Right hindlimb (tissue), 1 donor: ENCODE measurements at places on chromosomes 11 and 22.
A peak's percentile ranks its signal among the peaks of the same experiment; 100 is the strongest.

GRCh38 chr11:27837895-27838563, 137.8 kb upstream of the BDNF start:
- no peak for DNase-seq

GRCh38 chr11:57649826-57650738, at the start of gene YPEL4:
TSS of gene YPEL4 (minus strand) at chr11:57649912. CDS start at chr11:57647107, 2,805 bp downstream.
- peak; percentile 90 for DNase-seq

DNA sequence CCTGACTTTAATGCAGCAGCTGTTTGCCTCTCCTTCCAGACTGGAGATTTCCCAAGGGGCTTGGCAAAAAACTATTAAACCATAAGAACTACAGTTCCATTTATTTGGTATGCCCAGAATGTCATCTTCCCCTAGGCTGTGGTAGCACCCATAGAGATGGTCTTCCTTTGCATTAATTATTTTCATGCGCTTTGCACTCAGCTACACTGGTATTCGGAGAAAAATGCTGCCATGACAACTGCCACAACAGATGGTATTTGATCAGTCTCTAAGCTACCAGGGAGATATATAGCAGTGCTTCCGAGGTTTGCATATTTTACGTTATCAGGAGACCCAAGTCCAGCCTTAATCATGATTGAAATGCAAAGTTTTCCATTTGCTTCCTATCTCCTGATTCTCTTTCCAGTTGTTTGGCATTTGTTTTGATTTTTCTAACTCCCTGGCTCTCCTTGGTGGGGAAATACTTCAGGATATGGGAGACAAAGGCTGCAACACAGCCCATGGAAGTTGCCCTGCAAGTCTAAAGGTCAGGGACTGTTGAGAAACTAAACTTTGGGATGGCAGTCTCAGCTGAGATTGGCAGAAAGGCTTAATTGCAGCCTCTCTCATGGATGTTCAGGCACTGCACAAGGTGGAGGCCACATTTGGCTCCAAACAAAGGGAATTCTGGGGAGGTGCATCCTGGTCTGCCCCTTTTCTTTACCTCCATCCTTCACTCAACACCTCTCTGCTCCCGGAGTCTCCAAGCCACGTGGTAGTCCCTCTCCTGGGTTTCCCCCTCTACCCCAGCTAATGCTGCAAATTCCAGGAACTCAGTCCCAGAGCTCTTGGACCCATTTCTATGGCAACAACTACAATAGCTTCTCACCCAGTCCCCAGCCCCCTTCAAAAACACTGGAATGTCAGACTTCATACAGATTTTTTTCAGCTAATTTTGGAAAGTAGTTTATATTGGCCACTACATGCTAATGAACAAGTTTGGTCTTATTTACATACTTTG, 151.8 kb downstream of the NAV2 start:
- no peak for DNase-seq

- no peak for DNase-seq
These were observed 7.2 kb upstream of the IL18BP start for GRCh38 chr11:71991494-71991893.

DNA sequence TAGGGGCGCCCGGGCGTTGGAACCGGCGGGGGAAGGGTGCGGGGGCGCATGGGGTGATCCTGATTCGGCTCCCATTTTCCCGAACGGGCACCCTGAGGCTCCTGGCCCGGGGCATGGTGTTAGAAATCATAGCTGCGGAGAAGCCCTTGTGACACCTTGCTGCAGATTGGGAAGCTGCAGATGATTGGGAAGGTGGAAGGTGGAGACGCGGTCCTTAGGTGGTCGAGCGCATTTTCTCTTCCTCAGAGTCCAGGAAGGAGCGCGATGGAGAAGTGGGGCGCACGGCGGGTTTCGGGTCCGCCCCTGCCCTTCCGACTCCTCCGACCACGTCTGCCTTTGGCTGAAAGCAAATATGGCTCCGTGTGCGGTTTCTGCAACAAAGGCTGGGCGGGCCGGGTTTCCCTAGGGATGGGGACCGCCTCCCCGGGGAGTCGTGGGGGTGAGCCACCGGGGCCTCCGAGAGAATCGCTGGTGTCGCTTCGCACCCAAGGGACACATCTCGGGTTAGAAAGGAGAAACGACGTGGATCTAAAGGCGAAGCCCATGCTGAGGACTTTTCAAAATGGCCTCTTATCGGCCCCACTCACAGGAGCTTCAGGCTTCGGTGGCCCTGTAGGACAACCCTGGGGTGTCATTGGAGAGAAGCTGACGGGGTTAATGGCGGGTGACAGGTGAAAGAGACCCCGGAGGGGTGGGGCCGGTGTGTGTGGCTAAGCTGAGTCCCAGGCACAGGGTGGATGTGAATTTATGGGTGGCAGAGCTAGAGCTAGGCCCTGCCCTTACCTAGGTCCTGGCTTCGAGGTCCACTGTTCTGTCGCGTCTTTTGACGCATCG, 707 bp upstream of the FTH1 start:
- DNase-seq: peak; percentile 64

GRCh38 chr11:8243458-8243857, 20.2 kb downstream of the LMO1 start:
- no peak for DNase-seq

DNA sequence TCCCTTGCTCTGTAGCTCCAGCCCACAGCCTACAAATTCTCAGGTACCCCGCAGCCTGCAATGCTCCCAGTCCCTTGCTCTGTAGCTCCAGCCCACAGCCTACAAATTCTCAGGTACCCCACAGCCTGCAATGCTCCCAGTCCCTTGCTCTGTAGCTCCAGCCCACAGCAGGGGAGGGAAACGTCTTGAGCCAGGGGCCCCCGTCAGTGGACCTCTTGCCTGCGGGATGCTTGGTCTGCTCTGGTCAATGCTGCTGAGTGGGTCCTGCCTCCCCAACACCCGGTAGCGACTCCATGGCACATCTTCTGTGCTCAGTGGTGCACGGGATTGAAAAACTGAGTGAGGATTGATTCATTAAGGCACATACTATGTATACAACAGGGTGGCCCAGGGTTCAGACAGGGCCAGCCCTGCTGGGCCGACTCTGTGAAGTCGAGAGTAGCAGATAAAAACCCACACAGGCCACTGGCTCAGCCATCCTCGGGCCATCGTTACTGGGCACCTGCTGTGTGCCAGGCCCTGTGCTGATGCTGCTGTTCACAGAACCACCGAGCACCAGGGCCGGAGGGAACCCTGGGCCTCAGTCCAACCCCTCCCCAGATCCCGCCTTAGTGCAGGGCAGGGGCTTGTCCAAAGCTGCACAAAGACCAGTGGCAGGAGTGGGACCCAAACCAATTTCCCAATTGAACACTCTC, 69.7 kb downstream of the MYO7A start:
- DNase-seq: peak; percentile 7

DNA sequence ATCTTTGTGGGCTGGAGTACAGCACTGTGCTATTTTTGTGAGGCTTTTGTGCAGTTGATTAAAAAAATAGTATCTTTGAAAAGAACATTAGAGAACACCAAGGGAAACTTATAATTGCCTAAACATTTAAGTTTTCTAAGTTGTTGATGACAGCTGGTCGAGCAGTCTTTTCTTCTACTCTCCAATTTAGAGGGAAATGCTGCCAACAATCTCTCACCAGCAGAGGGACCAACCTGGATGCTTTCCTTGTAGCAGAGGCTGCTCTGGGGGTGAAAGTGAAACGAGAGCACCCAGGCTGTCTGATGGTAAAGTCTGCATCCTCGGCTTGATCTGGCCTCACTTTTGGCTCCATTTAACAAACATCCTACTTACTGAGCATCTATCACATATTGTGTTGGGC, 1286.5 kb upstream of the TENM4 start:
- DNase-seq: no peak

- no peak for DNase-seq
These were observed 230.8 kb downstream of the ADAMTS15 start for GRCh38 chr11:130679247-130679646.

GRCh38 chr11:69372589-69373250, 78.8 kb downstream of the MYEOV start:
- DNase-seq: no peak

- no peak for DNase-seq
These were observed 187.7 kb upstream of the E2F8 start for GRCh38 chr11:19428206-19429002.

DNA sequence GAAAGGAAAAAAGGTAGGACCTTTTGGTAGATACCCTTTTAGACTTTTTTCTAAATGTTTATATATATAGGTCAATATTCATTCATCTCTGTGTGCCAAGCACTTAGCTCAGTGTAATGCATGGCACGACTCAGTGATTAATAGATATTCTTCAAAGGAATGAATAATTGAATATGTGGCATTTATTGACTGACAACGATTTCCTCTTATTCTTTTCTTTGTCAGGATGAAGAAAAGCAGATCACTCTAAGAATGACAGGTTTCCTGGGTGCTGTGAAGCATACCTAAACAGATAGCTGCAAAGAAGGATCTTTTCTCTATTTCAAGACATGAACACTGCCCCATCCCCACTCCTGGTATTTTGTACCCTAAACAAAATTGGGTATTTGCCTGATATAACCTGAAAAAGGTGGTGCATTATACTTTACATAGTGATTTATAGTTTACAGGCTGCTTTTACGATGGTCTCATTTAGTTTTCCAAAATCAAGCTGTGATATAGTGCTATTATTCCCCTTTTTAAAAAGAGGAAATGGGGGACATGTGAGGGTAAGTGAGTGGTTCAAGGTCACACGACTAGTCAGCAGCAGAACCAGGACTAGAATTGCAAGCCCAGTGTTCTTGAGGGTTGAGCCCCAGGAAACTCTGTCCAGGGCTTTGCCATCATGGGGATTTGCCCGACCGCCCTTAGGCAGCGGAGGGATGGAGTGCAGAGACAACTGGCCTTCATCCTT, 32.9 kb upstream of the CLMP start:
- no peak for DNase-seq

GRCh38 chr22:44045145-44045544, 21.0 kb downstream of the PARVB start:
- DNase-seq: no peak

DNA sequence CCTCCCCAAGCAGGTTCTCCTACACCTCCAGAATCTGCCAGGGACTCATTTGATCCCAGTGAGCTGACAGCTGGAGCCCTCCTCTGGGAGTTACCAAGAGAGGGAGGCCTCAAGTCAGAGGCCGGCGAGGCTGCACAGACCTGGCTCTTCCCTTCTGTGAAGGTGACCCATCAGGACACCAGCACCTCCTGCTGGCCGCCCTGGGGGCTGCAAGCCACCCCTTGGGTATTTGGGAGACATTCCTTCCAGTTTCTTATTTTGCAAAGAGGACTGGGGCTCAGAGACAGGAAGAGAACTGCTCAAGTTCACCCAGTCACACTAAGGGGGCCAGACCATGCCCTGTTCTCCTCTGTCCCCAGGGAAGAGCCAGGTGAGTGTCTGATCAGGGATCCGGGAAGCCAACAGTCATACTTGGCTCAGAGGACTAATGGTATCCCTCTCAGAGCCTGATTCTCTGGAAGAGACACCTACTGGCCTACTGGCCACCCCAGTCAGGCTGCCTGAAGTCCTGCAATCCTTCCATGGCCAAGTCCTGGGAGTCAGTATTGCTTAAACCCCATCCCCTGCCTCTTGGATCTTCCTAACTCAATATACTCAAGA, 40.5 kb upstream of the RIC3 start:
- DNase-seq: no peak

GRCh38 chr11:113907152-113907551, 2.6 kb downstream of the HTR3B start:
- no peak for DNase-seq

GRCh38 chr11:75814363-75814676, 690 bp upstream of the UVRAG start:
- no peak for DNase-seq

- no peak for DNase-seq
These were observed 197.5 kb downstream of the DBX1 start for GRCh38 chr11:19962801-19963175.

GRCh38 chr11:110198031-110198729, 98.2 kb downstream of the RDX start:
- DNase-seq: no peak

- DNase-seq: no peak
These were observed 260.6 kb downstream of the CNTN5 start for GRCh38 chr11:99281331-99281730.

DNA sequence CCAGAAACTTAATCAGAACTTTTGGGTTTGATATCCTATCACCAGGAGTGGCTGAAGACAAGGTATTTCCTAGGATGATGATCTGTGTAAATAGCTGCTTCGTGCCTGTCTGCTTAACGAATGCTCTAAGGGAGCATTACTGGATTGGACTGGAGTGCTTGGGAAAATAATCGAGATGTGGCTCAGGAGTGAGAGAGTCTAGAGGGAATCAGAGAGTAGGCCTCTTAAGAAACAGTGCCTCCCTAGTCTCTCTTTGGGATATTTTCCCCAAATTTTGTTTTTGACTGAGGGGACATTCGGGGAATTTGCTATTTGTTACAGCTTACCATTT, 2.5 kb downstream of the MAML2 start:
- no peak for DNase-seq

DNA sequence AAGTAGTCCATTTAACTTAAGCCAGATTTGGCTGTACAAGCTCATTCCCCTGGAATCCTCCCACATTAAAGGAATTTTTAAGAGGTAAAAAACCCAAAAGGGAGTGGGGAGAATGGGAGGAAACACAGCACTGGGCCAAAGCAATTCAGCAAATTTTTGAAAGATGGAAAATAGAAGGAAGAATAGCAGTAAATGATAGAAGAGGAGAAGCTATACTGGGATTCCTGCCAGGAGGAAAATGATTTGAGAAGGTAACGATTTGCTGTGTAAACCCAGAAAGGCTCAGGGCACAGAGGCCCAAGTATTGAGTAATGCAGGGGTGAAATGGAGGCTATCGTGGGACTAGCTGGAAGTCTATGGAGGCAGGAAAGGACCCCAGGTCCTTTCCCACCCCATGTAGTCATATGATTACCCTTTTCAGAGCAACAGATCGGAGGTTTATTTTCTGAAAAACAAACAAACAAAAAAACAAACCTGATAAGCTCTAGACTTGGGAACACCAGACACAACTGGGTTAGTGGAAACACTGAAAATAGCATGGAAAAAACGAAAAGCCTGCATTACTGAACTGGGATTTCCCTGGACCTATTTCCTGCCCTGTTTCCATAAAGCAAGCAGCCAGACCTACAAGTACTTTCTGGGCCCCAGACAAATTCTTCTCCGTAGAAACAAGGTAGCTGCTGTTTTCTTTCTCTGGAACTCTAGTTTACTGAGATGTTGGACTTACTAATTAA, 140.0 kb downstream of the SWAP70 start:
- DNase-seq: peak; percentile 67

GRCh38 chr11:77413850-77414460, 59.9 kb downstream of the PAK1 start:
- DNase-seq: no peak

- DNase-seq: peak; percentile 15
These were observed 5.7 kb upstream of the ANO1 start for GRCh38 chr11:70072461-70072860.

DNA sequence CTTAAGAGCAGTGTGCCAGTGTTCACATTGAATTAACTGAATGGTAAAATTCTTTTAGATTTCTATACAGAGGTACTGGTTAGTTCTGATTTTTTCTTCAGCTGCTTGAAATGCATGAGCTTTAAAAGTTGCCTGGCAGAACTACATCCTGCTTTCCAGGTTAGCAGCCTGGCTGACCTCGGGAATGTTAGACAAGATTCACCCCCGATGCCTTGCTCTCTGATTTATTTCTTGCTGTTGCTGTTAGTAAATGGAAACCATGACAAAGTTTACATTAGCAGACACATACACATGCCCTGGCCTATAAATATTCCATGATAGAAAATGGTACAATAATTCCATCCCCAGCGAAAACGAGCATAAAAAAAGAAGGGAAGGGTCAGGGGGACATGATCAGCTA, 47.0 kb downstream of the WT1 start:
- no peak for DNase-seq

GRCh38 chr22:39155421-39155820, 2.9 kb upstream of the CBX7 start:
- no peak for DNase-seq
